ENCODE measurements at places on chromosomes 13 and 19. TPM values are rescaled to one million over a fixed set of nuclear protein-coding genes. Genes with fewer than 3 reads are reported as not detected.

DNA sequence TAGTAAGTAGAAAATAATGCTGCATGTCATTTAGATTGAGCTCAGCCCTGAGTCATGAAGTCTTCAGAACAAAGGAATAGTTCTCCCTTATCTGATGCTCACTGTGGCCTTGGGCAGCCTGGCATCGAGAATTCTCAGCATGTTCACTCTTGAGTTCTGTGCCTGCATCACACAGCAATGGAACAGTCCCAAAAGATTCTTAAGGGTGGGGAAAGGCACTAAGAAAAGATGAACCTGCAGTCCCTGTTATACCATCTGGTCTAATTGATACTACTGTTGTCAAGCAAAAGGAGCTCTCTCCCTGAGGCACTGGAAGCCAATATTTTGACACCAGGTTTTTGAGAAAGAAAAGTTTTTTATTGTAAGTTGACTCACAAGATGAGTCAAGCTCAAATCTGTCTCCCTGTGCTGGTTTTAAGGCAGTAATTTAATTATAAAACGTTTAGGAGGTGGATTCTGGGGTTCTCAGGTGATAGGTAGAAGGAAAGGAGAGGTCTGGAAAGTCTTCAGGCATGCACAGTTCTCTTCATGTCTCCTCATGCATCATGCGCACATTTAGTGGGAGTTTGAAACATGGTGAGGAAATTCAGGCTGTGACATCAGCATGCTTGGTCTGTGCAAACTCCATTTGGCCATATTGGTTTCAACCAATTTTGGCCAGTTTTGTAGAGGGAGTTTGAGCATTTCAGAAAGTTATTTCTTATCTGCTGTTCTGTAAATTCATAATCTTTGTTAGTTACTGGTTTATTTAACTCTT lies 38.1 kb upstream of the ZNF766 start:
- no peak for DNase-seq
- no peaks in the 10 kb centered on the region for H3K27me3 ChIP-seq
- no peaks in the 10 kb centered on the region for H3K4me1 ChIP-seq

The GATAD2A gene
- polyA plus RNA-seq: 62.2 TPM

The NEK5 gene
- 0.34 TPM for polyA plus RNA-seq

DNA sequence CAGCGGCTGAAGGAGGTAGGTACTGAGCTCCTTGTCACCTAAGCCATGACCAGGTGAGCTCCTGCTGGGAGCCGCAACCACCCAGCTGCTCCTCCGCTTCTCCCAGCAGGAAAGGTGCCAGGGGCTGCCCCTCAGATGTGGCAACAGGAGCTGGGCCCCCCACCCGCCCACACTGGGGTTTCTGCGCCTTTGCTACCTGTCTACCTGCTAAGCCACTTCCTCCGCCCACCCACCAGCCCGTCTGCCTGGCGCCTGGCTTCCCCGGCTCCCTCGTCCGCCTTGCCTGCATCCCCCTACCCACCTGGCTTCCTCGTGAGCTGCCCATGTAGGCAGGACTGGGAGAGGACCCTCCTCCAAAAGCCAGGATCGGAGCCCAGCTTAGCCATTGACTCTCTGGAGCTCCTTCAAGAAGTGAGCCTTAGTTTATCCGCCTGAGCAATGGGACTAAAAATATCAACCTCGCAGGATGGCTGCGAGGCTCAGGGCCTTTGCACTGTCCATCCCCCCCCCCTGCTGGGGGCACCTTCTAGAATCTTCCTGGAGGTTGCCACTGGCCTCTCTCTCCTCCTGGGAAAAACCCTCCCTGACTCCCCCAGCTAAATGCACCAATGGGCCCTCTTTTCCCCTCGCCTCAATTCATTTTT lies 55.8 kb upstream of the KLF2 start:
- no peak overlapping the region for H3K4me3 ChIP-seq
- no peak overlapping the region for H3K27ac ChIP-seq
- H3K36me3 ChIP-seq: no peaks in the 10 kb centered on the region
- no peak for DNase-seq
- peaks cover 2% of the 10 kb centered on the region for H3K27me3 ChIP-seq
- H3K4me1 ChIP-seq: peaks cover 13% of the 10 kb centered on the region

The CBARP gene
- polyA plus RNA-seq: 2.0 TPM

- no peak overlapping the region for H3K4me3 ChIP-seq
- peaks cover 94% of the 10 kb centered on the region for H3K36me3 ChIP-seq
- peaks cover 8% of the 10 kb centered on the region for H3K4me1 ChIP-seq
- no peak for DNase-seq
Measured at GRCh38 chr13:110179116-110179856, 127.7 kb downstream of the COL4A1 start.

DNA sequence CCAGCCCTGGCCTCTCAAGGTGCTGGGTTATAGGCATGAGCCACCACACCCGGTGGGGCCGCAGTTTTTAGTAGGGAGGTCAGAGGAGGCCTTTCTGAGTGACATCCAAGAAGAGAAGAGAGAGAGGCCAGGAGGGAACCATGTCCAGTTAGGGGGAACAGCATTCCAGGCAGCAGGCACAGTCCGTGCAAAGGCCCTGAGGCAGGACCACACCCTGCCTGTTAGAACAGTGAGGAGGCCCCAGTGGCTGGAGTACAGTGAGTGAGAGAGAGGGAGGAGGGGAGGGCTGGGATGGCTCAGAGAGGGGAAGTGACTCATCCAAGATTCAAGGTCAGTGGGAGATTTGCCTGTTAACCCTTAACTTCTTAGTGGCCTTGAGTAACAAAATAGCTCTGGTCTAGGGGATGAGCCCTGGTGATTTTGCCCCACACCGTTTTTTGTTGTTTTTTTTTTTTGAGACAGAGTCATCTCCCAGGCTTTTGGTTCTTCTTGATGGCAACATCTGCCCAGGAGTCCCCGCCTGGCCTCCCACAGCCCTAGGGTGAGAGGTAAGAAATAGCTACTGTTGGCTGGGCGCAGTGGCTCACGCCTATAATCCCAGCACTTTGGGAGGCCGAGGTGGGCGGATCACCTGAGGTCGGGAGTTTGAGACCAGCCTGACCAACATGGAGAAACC lies 2.7 kb upstream of the PLIN3 start:
- peak; percentile 41 for DNase-seq
- H3K27ac ChIP-seq: no peak overlapping the region
- peaks cover 13% of the 10 kb centered on the region for H3K4me1 ChIP-seq

The GRIN2D gene
- 1.5 TPM for polyA plus RNA-seq

DNA sequence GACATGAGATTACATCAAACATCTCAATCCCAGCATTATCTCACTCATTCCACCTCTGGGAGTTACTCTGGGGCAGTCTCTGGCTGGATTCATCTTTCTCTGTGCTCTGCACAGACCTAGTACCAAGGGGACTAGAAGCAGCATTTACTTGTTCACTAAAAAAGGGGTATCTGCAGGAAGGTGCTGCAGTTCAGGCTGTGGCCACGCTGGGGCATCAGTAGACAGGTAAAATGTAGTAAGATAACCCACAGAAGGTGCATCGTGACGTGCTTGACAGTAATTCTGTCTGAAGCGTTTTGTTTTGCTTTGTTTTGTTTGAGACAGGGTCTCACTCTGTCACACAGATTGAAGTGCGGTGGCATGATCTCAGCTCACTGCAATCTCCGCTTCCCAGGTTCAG lies 29.3 kb downstream of the ZNF564 start:
- no peak overlapping the region for H3K4me3 ChIP-seq
- H3K36me3 ChIP-seq: peaks cover 25% of the 10 kb centered on the region
- no peak for DNase-seq

DNA sequence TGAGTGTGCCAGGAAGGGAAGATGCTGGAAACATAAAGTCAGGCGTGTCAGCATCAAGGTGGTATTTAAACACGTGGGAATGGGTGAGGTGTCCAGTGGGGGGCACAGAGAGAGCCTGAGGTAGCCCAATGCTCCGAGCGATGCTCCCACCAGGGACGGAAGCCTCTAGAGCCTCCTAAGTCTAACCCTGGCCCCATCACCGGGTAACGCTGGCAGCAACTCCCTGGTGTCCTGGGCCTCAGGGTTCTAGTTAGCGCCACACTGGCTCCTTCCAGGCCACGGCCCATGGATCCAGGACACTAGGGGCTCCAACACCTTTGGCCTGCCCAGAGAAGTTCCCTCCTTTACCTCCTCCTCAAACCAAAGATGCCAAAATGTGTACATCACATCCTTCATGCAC lies 65.4 kb downstream of the EPS15L1 start:
- no peak overlapping the region for H3K27ac ChIP-seq
- no peaks in the 10 kb centered on the region for H3K27me3 ChIP-seq
- H3K4me1 ChIP-seq: no peaks in the 10 kb centered on the region

The ATP4B gene
- not detected for polyA plus RNA-seq

DNA sequence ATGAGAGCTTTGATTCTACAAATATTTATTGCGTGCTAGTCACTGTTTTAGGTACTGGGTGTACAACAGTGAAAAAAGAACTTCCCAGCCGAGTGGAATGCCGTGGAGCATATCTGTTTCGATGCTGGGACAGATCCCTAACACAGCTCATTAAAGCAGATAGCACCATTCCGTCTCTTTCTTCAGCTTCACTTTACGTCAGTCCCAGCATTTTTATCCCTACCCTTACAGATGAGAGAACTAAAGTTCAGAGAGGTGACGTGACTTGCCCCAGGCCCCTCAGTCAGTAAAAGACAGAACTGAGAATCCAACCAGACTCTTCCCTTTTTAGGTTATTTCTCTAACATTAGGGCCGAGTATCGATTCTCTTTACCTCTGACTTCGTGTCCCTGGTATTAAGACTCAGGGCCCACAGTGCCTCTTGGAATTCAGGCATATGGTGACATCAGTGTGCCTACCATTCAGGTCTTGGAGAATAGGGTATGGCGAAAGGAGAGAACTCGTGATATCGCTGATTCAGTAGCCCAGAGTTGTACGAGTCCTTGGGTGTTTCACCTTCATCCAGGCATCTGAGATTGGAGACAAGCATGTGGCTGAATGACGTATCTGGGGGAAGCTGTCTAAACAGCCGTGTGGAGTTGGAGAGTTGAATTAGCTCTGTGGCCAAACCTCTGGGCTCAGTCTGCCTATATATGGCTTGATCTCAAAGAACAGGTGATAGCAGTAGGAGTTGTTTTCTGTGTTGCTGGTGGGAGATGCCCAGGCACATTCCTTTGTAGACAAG lies 27.1 kb downstream of the ACTN4 start:
- peaks cover 54% of the 10 kb centered on the region for H3K4me1 ChIP-seq
- peaks cover 15% of the 10 kb centered on the region for H3K36me3 ChIP-seq
- peak overlapping the region; percentile 87 for H3K27ac ChIP-seq
- peak; percentile 60 for DNase-seq
- H3K4me3 ChIP-seq: no peak overlapping the region

GRCh38 chr13:43348397-43348796 lies 325.0 kb downstream of the DNAJC15 start:
- H3K27me3 ChIP-seq: no peaks in the 10 kb centered on the region
- no peak overlapping the region for H3K27ac ChIP-seq
- no peaks in the 10 kb centered on the region for H3K4me1 ChIP-seq
- no peak for DNase-seq

- H3K4me3 ChIP-seq: no peak overlapping the region
- no peaks in the 10 kb centered on the region for H3K27me3 ChIP-seq
- no peaks in the 10 kb centered on the region for H3K36me3 ChIP-seq
- no peaks in the 10 kb centered on the region for H3K4me1 ChIP-seq
Measured at GRCh38 chr13:27309967-27310598, 39.5 kb downstream of the RASL11A start.

DNA sequence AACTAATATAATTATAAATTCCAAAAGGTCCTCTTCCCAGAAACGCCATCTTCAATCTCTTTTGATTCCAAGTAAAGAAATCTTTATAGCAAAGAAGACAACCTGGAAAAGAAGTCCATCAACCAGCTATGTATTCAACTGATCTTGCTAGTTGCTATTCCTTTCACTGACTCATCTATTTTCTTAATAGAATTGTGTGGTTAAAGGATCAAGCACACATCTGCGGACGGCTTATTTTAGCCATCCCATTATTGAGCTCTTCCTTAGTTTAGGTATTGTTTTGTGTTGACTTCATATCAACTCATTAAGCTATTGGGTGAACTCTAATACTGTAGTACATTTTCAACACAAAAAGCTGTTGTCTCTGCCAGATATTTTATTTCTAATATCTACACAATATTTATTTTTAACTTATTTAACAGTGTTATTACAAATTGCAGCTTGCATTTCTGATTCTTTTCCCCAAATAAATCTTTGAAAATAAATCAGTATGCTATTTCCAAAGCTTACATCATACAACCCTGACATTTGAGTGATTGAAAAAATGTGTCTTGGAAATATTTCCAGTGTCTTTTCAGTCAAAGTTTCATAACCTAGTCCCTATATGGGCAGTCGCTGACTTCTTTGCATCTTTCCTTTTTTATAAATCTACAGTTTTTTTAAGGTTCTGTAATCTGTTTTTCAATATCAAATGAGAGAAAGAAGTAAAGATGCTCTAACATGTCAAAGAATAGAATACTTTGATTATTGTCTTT lies 158.8 kb upstream of the SPRY2 start:
- H3K4me3 ChIP-seq: no peak overlapping the region
- H3K27ac ChIP-seq: peak overlapping the region; percentile 26

DNA sequence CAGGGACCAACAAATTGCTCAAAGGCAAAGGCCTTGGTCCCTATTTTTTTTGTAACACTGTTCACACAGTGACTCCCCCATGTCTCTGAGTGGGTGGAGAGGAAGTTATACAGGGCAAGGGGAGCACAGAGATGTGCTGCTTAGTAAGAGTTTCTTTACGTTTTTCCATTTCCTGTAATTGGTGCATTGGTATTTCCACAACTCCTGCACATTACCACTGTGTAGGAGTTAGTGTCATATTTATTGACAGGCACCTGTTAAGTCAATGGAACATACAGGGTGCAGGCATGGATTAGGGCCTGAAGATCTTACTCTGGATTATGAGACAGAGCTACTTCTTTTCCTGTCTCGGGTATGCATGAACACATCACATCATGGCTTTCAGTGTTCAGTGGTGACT lies 45.2 kb downstream of the SOX21 start:
- no peak overlapping the region for H3K4me3 ChIP-seq
- H3K4me1 ChIP-seq: no peaks in the 10 kb centered on the region
- no peaks in the 10 kb centered on the region for H3K36me3 ChIP-seq
- H3K27me3 ChIP-seq: peaks cover 7% of the 10 kb centered on the region
- no peak for DNase-seq

GRCh38 chr13:59673286-59673685 lies 490.4 kb downstream of the DIAPH3 start:
- no peaks in the 10 kb centered on the region for H3K27me3 ChIP-seq
- H3K27ac ChIP-seq: no peak overlapping the region
- no peak for DNase-seq
- peaks cover 3% of the 10 kb centered on the region for H3K4me1 ChIP-seq

DNA sequence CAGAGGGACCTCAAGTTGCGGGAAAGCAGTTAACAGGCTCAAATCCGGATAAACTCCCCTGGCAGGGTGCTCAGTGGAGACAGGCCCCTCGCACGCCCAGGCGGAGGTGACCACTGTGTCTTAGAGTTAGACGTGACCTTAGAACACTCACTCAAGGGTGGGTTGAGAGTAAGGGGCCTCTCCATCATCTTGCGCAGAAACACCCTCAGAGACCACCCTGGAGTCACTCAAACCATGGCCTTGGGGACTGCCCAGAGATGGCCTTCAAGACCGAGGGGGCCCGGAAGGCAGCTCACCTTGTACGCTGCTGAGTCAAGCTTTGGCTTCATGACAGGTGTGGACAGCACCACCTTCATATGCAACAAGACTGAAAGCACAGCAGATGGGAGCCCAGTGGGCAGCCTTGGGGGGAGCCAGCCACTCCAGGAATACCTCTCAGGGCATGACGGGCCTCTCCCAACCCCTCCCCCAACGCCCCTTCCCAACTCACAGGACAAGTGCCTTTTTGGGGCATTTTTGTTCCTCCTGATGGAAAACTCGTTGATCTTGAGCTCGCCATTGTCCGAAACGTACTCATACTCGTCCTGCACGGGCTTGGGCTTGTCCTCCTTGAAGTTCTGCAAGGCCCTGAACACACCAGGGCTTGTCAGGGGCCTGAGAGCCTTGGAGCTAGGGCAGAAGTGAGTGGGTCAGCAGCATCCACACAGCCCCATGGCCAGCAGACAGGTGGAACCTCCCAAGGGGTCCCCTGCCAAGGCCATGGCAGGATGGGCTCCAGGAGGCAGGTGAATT lies 229.2 kb downstream of the TUBA3C start:
- H3K27me3 ChIP-seq: no peaks in the 10 kb centered on the region
- no peak overlapping the region for H3K27ac ChIP-seq
- DNase-seq: no peak
- no peaks in the 10 kb centered on the region for H3K4me1 ChIP-seq

All from muscle of leg (tissue), 16 donors.